ENCODE measurements at places on chromosomes 12 and 14.
A peak's percentile ranks its signal among the peaks of the same experiment; 100 is the strongest.

GRCh38 chr14:24315807-24316596, 4.7 kb downstream of the LTB4R start:
- DNase-seq = no peak

- no peak for DNase-seq
Measured at GRCh38 chr14:101595349-101595748, 34.1 kb downstream of the DIO3 start.

DNA sequence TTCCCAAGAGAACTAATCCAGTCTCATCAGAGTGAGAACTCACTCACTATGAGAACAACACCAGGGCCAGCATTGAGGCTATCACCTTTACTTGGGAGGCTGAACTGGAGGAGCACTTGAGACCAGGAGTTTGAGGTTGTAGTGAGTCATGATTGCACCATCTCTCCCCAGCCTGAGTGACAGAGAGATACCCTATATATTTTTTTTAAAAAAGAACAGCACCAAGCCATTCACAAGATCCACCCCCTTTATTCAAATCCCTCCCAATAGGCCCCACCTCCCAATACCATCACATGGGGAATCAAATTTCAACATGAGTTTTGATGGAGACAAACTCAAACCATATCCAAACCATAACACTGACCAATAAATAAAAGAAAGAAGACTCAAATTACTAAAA, 3.7 kb upstream of the TMX1 start:
- no peak for DNase-seq

DNA sequence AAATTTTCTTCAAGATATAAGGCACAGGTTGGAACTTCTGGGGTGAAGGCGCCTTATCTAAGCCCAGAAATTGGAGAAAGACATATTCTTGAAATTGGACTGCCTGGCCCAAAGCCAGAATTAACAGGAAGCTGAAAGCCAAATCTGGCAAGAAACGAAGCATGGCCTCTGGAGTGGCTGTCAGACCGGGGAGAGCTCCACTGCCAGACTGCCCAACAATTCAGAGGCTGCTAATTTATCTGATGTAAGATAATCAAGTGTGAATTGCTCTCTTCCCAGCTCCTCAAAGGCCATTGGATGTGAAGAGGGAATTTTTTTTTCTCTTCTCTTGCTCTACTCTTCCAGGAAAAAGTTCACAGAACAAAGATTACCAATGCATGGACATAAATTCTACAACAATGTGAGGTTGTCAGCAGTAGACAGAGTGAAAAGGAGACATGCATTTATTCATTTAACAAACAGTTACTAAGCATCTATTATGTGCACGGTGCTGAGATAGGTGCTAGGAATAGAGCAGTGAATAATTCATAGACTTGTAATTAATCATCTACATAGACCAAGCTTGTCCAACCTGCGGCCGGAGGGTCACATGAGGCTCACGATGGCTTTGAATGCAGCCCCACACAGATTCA, at the start of gene GDF3:
GDF3 (minus strand) TSS at position 210 of the 632 bp plus-strand sequence; CDS start at position 163, 47 bp downstream.
- peak; percentile 1 for DNase-seq

DNA sequence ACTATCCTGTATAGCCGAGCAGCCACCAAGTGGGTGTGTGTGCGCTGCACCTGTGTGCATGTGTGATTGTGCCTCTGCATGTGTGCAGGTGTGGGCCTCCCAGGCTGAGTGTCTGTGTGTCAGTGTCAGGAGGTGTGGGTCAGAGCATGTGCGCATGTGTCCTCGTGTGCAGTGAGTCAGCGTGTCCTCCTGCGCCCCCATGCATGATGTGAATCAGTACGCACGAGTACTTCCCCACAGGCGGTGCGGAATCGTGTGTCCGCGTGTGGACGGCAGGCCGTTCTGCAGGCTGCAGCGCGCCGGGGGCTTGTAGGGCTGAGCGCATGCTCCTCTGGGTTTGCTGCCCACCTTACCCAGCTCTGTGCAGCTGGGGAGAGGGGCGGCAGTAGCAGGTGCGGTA, 34.2 kb downstream of the DTX1 start:
- no peak for DNase-seq

DNA sequence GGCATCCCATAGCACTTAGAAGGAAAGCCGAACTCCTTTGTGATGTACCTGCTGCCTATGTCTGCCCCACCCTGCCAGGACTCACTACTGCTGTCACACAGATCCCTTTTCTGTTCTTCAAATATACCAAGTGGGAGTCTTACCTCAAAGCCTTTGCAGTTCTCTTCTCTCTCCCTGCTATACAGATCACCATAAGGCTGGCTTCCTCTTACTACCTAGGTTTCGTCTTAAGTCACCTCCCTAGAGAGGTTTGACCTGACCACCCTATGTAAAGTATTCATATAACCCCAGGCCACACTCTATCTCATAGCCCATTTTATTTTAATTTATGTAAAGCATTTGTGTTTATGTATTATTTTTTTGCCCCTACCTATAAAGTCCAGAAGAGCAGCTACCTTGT, 117.6 kb downstream of the CRADD start:
- DNase-seq = no peak

- no peak for DNase-seq
Measured at GRCh38 chr14:81313200-81313599, 86.9 kb downstream of the STON2 start.

DNA sequence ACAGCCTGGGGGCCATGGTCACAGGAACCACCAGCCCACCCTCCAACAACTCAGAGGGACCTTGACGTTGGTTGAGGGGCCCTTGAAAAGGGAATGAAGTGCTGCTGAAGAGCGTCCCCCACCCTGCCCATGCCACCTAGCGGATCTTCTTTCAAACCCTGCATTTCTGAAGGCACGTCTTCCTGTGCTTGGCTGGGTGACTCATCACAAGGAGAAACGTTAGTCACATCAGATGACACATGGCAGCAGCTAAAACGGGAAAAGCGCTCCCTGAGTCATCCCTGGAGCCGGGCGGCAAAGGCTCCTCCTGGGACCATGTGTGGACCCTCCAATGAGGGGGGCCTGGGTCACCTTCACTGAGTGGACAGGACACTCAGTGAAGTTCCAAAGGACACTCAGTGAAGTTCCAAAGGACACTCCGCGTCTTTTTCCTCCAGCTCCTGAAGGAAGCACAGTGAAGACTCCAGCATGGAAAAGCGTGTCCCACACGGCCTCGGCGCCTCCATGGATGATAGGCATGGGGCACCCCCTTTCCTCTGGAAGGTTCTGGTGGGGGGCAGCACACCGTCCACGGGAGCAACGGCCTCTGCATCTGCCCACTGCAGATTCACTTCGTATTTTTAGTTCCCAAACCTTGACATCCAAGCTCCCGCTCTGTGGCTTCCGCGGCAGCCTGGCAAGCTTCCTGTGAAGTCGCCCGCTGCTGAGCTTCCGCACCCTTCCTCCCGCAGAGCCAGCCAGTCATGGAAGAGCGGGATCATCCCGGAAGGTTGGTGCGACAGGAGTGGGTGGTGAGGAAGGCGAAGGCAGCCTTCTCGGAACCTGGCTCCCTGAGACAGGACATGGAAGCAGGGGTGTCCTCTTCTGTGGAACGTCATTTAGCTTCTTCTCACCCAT, 383.4 kb downstream of the VRK1 start:
- DNase-seq = no peak

DNA sequence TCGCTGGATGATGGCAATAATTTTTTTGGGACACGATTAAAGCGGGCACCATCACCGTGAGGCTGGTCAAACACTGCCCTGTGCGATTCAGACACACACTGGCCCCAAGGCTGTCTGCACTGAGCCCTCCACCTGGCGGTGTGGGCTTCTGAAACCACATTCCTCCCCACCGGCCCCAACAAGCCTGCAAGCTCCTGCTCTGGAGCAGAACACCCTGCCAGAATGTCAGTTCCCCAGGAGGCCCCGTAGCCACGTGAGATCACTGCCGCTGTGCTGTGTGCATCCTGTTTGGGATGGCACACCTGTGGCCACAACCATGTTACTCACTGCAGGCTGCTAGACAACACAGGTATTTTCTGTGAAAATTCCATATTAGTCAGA, 7.9 kb downstream of the GSC start:
- no peak for DNase-seq

- no peak for DNase-seq
Measured at GRCh38 chr14:72818998-72819397, 74.9 kb downstream of the DPF3 start.

- DNase-seq = no peak
Measured at GRCh38 chr12:64392221-64392620, 1.7 kb upstream of the C12orf56 start.

- no peak for DNase-seq
Measured at GRCh38 chr14:90523544-90523943, 126.7 kb downstream of the CALM1 start.

DNA sequence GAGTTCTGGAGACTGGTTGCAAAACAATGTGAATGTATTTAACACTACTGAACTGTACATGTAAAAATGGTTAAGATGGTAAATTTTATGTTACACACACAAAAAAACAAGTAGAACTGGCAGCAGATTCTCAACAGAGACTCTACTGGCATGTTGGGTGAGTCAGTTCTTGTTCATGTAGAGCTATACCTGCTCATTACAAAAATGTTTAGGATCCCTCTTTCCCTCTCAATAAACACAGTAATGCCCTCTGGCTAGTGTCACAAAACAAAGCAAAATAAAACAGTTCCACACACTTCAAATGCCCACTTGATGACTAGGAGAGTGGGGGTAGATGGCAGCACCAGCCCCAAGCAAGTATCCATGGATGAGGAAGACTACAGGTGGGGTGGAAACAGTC, 13.7 kb upstream of the ZNF740 start:
- no peak for DNase-seq

GRCh38 chr12:3365463-3366411, 125.3 kb upstream of the PRMT8 start:
- DNase-seq = no peak

DNA sequence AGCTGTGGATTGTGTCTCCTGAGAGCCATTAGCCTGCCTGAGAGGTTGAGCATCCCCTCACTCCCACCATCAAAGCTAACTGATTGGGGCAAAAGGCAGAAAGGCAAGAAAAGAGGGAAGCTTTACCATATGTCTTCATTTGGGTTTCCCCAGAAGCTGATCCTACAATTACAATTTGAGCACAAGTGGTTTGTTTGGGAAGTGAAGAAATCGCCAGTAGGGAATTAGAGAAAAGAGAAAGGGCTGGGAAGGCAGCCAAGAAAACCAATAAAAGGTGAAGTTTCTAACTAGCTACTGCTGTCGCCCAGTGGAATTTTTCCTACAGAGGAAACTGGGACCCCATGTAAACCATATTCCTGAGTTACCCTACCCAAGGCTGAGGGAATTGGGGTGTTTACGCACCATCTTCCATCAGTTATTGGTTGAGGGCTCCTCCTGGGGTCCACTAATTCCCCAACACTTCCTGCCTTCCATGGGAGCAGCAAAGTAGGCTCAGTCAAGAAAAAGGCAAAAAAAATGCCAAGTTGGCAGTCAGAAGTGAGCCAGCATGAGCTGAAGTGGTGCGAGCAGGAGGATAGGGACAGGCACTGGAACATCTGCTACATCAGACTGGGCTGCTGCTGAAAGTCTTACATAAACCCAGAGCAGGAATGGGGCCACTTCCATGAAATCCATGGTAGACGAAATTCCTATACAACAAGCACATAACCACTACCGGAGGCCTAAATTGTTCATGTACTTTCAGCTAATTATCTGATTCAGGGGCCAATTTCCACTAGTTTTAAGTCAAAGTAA, 17.3 kb downstream of the KCNK10 start:
- DNase-seq = no peak

DNA sequence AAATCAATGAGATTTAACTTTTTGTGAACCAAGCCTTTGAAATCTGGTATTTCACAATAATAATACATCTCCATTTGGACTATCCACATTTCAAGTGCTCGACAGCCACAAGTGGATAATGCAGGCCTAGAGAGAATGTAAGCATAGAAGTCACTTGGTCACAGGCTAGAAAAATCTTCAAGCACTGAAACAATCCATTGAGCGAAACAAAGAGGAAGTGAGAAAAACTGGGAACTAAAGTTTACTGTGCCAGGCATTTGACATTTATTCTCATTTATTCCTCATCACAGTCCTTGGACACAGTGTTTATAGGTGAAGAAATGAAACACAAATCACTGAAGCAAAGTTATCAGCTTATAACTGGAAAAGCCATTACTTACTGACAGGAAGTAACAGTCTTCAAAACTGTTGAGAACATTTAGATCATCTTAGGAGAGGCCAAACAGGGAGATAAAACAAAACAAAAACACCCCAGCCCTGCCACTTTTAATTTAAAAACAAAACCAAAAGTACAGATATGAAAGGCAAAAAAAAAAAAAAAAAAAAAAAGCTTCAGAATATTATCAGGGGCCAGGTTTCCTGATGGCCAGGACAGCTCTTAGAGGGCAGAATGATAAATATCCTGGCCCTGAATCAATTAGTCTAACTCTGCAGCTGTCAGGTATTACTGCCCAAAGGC, 29.2 kb downstream of the GNS start:
- DNase-seq = no peak

DNA sequence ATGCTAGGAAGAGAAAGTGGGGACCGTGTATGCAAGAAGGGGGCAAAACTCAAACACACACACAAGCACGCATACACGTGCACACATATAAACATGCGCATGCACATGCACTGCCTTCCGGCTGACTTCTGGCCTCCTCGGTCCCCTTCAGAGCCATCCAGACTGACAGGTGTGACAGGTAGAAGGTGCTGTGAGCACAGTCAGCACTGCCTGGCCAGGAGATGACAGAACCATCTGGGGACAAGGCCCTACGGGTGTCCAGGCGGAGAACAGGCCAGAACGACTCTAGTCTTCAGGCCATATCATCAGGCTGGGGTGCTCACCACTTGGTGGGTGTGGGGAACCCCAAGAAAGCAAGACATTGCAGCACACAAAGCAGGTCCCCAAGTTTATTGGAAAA, 7.3 kb downstream of the KRT83 start:
- DNase-seq = no peak

DNA sequence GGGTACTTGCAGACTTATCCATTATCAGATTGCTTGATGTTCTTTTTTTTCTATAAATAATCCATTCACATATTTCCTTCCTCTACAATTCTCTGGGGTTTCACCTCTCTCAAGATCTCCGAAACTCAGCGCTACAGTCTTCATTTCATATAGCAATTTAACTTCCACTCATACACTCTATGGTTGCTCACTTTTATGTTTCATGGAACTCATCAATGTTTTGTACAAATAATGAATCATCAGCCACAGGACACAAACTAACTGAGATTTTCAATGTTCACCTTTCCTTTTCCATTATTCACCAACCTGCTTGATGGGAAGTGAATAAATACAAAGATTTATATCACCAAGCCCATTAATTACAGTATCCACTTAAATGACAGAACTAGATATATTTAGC, 534.7 kb downstream of the LRFN5 start:
- DNase-seq = no peak

DNA sequence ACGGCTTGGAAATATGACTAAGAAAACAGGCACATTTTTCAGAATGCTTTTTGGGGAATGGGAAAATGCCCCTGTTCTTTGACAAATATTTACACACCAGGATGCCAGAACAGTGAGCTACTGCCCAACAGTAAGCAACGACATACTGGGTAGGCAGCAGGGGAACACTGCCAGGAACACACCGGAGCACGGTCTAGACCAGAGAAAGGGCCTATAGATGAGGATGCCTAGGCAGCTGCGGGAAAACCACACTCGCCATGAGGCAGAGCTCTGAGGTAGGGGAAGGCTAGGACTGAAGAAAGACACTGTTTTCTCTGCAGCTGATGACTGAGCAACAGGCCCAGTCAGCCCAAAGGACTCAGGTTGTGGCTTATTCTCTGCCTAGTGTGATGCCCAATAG, 45.9 kb upstream of the COL2A1 start:
- no peak for DNase-seq

All from hippocampal formation (tissue), 2 donors.